ENCODE measurements at places on chromosomes 7 and 10.

GRCh38 chr10:46530249-46531186, 25.9 kb downstream of the GPRIN2 start:
- no peak for DNase-seq

- DNase-seq: no peak
Measured at GRCh38 chr10:60253484-60253883, 136.2 kb downstream of the ANK3 start.

- no peak for DNase-seq
Measured at GRCh38 chr10:80272793-80273522, 16.5 kb downstream of the MAT1A start.

DNA sequence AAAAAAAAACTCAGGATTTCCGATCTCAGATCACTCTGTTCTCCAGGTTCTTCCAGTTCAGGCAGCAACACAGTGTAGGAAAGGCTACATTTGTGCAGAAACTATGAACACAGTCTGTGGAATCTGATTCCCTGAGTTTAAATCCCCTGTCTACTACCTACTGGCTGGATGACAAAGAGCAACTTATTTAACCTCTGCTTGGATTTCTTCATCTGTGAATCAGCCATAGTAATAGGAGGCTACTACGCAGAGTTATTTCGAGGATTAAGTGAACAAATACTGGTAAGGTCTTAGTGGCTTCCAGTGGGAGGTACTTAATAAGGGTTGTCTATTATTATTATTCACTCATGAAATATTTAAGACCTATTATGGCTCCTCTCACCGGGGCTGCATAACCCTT, 44.3 kb upstream of the PDCD4 start:
- no peak for DNase-seq

GRCh38 chr7:22399546-22399945, 42.6 kb upstream of the RAPGEF5 start:
- DNase-seq: no peak

Data from stimulated activated CD8-positive, alpha-beta memory T cell treated with anti-CD3 and anti-CD28 coated beads, Interleukin-2, amount 100 ng/mL, for 1 hour (primary cell).